ENCODE measurements at places on chromosomes 3 and 15.
A peak's percentile ranks its signal among the peaks of the same experiment; 100 is the strongest.

- DNase-seq: no peak
These were observed 198.3 kb downstream of the ADAMTS9 start for GRCh38 chr3:64489361-64490044.

DNA sequence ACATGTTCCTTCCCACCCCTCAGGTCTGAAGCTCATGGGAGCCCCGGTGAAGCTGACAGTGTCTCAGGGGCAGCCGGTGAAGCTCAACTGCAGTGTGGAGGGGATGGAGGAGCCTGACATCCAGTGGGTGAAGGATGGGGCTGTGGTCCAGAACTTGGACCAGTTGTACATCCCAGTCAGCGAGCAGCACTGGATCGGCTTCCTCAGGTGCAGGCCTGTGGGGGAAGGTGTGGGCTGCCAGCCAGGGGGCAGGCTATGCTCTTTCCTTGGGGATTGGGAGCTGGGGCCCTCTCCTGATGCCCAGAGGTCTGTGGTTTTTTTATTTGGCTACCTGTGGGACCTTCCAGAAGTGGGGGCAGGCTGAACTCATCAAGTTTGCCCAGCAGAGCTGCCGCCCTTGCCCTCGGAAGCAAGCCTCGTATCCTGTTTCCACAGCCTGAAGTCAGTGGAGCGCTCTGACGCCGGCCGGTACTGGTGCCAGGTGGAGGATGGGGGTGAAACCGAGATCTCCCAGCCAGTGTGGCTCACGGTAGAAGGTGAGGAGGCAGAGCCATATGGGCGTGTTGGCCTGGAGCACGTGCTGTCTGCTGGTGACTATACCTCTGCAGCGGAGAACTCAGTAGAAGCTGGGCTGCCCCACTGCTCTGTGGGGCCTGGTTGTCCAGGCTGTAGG lies 2.2 kb downstream of the TYRO3 start:
- no peak for DNase-seq

DNA sequence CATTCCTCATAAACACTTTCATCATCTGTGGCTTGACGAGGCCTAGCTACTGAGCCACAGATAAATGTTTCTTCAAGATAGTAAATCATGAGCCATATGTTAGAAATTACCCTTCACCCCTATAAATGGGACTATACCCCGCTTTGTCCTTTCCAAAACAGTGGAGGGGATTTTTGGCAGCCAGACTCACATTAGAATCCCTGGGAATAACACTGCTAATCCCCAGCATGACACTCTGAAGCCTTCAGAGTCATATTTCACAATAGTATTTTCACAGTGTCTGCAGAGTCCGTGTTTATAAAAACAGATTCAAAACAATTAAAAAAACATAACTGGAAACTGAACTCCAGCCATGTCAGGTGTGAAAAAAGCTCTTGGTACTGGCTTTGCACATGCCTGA lies 271.6 kb downstream of the ERC2 start:
- peak; percentile 19 for DNase-seq

- DNase-seq: no peak
These were observed 37.3 kb upstream of the MGA start for GRCh38 chr15:41622901-41623300.

GRCh38 chr3:197957790-197958133 lies 2.3 kb upstream of the LMLN start:
- DNase-seq: no peak

GRCh38 chr15:65275104-65275727 lies 11.5 kb downstream of the PARP16 start:
- no peak for DNase-seq

- no peak for DNase-seq
These were observed 28.7 kb upstream of the ATP2B2 start for GRCh38 chr3:10534066-10534465.

DNA sequence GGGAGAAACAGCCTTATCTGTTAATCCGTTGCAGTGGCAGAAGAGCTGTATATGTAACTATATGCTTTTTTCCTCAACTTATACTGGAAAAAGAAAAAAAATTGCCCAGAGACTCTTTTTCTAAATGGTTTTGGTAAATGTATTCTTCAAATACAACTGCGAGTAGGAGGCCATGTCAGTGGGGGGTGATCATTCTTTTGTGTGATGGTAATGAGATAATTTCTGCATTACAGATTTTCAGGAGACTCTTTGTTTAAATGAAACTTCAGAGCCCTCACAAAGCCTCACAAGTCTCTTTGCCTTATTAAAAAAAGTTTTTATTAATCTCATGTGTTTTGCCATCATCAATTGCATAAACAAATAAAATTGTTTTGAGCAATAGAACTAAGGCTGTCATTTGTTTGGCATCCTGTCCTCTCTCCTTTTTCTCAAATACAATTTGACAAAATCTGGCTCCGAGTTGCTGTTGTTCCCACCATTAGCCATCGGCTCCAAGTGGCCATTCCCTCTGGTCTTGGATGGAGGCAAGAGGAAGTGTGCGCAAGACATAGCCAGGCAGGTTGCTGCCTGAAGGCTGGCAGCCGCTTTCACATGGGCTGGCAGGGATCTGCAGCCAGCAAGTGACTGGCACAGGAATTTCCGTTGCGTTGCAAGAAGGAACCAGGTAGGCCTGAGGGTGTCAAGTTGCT lies 116.7 kb downstream of the FNDC3B start:
- DNase-seq: peak; percentile 69

GRCh38 chr15:100794008-100794407 lies 85.6 kb upstream of the ALDH1A3 start:
- DNase-seq: no peak

- no peak for DNase-seq
These were observed 627.1 kb downstream of the ROBO1 start for GRCh38 chr3:79140708-79141107.

DNA sequence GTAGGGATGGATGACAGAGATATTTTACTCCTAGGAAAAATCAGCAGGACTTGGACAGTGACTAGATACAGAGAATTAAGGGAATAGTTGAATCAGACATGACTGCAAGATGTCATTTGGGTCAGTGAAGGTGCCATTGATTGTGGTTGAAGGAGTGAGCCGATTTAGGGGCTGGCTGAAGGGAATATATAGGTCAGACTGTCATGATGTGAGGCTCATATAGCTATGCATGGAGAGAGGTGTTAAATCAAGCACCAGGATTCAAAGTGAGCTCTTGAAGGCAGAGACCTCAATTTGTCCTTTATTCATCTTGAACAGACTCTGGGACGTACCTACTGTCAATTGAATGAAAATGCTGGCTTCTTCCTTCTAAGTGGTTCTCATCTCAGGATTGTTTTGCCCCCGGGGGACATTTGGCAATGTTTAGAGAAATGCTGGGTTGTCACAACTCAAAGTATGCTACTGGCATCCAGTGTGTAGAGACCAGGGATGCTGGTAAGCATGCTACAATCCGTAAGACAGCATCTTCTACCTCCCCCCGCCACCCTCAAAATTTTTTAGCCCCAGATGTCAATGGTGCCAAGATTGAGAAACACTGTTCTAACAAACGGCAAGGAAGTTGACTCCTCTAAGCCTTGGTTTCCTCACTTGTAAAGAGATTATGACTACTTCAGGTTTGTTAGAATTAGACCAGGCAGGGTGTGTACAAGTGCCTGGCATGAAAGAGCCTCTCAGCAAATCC lies 7.8 kb downstream of the ATP2C1 start:
- no peak for DNase-seq
